ENCODE measurements at places on chromosomes 1 and 21.
A peak's percentile ranks its signal among the peaks of the same experiment; 100 is the strongest.

DNA sequence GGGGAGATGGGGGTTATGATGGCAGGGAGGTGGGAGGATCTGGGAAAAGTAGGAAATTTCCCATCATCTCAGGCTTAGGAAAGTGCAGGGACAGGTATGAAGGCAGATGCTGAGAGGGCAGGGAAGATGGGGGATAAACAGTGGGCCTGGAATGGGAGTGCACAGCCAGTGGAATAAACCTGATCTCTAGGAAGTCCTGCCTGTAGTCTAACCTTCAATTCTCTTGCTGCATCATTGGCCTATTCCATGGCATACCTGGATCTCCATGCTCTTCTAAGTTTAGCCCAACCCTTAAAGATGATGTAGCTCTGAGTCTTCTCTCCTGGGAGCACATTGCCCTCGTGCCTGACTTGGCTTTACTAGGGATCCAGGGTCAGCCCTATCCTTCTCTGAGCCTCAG is 2.7 kb downstream of the BCAN start:
- no peak for DNase-seq

DNA sequence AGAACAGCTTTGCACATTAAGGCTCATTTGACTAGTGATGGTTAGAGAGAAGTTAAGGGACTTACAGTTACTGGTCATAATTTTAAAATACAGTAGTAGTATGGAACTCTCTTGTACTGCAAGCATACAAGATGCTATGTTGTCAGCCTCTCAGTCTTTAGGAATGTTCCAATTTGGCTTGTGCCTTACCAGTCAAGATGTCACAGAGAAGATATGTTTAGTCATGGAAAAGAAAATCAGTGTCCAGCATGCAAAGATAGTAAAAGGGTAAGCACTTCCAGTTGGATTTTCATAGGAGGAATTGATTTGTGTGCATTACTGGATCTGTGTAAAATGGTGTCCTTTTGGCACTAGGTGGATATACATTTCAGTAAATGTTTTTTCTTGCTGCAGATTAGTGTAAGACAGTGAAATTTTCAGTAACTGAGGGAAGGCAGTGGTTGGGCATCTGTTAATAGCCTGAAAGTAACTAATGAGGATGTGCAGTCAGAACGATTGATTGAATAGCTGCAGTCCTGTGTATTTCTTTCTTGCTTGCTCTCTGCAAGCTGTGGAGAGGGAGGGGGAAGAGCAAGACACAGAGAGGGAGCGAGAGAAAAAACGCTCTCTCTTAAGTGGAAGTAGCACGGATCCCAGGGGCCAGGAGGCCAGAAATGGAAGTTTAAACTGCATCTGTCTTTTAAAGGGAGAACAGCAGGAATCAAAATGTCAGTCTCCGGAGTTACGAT is 108.2 kb downstream of the CLEC20A start:
- no peak for DNase-seq

DNA sequence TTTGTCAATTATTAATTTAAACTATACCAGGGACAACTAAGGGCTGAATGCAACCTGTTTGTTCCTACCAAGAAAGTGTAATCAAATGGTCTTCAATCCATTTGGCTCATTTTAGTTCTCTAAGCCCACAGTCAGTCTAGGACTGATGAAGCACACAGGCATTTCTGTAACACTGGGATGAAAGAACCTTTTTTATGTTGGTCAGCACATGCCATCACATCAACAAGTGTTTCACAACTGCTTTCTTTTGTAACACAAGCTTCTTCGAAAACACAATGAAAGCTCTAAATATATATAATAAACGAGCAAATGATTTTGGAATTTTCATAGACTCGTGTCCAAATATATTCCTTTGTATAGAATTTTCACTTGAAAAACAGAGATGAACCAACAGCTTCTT is 28.8 kb downstream of the HEATR1 start:
- no peak for DNase-seq

- DNase-seq, result no peak
These were observed 11.4 kb upstream of the CCDC17 start for GRCh38 chr1:45635211-45635610.

DNA sequence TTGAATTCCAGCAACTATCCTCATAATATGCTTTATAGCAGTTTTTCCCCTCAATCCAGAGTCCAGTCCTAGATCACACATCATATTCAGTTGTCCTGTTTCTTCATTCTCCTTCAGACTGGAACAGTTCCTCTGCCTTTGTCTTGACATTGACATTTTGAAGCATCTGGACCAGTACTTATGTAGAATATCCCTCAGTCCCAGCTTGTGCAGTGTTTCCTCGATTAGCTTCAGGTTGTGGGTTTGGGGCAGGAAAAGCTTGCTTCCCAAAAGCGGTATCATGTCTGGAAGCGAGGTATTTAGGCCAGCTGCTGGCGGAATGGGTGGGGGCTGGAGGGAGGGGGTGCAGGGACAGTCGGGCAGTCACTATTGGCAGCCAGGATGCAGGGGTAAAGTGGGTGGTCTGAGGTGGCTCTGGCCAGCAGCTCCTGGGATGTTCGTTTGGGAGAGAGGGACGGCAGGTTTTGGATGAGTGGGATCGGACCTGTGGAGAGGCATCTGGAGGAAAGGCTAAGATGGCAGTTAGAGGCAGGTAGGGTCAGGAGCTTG is 6.5 kb downstream of the THEMIS2 start:
- no peak for DNase-seq

- no peak for DNase-seq
These were observed 5.4 kb upstream of the MYBPHL start for GRCh38 chr1:109312246-109312645.

- no peak for DNase-seq
These were observed 76.9 kb upstream of the LYST start for GRCh38 chr1:235943581-235944114.

GRCh38 chr1:226572325-226572726 is 23.8 kb downstream of the STUM start:
- no peak for DNase-seq

GRCh38 chr1:167641786-167642500 is 11.9 kb downstream of the RCSD1 start:
- DNase-seq, result no peak

DNA sequence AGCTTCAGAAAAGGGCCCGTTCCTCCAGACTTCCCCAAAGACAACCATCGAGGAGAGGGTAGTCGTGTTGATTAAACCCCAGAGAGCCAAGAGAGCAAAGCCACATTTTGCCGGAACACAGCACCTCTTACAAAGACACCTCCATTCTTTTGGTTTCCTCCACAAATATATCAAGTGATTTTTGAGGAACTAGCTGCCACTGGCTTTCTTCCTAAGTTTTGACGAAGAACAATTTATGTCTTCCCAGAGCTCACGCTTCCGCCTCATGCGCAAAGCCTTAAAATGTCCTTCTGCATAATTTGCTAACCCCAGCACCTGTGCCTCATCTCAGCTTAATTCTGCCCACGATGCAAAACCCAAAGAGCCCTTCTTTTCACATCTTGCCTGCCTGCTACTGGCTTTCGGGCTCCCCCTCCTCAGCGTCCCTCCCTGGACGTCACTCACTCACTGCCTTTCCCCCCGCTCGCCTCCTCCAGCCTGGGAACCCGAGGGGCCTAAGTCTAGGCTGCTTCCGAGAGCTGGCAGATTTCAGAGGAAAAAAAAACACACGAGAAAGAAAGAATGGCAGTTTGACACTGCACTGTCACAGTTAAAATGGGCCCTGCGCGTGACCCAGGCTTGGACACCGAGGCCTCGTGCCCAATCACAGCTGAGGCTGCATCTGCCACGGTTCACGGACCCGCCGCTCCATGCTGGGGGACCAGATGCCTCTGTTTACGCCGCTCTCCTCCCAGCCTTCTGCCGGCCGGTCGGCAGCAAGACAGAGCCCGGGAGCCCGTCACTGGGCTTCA is 77.6 kb upstream of the IFNAR2 start:
- DNase-seq, result no peak

- DNase-seq, result no peak
These were observed 65.0 kb upstream of the FAM20B start for GRCh38 chr1:178960482-178961240.

- DNase-seq, result peak; percentile 9
These were observed 120.8 kb downstream of the LMO4 start for GRCh38 chr1:87449348-87449963.

DNA sequence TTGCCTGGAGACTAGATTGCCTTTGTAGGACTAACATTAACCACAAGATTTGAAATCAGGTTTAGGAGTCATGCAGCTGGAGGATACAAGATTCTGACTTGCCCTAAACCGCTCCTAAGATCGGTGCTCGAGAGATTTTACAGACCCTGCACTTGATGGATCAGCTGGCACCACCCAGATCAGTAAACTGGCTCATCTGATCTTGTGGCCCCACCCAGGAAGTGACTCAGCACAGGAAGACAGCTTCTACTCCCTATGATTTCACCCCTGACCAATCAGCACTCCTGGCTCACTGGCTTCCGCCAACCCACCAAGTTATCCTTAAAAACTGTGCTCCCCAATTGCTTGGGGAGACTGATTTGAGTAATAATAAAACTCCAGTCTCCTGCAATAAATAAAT is 876 bp upstream of the CATSPERE start:
- DNase-seq, result no peak

DNA sequence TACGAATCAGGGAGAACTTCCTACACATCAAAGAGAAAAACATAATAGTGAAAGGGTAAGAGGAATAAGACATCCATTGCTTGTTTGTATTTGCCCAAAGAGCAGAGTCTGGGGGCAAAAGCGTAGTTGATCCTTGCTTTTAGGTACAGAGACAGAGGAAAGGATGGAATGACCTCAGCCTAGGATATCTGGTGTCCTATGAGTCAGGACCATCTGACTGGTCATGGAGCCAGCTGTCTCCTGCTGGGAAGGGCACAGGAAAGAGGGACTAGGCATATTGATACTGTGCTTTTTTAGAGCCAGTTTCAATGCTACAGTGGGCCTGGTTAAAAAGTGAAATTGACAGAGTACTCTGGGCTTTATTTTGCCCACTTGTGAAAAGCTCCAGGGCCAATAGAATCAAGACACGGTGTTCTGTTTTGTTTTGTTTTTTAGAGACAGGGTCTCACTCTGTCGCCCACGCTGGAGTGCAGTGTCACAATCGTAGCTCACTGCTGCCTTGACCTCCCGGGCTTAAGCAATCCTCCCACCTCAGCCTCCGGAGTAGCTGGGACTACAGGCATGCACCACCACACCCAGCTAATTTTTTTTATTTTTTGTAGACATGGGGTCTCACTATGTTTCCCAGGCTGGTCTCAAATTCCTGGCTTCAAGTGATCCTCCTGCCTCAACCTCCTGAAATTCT is 3.2 kb downstream of the PLEKHO1 start:
- DNase-seq, result no peak

DNA sequence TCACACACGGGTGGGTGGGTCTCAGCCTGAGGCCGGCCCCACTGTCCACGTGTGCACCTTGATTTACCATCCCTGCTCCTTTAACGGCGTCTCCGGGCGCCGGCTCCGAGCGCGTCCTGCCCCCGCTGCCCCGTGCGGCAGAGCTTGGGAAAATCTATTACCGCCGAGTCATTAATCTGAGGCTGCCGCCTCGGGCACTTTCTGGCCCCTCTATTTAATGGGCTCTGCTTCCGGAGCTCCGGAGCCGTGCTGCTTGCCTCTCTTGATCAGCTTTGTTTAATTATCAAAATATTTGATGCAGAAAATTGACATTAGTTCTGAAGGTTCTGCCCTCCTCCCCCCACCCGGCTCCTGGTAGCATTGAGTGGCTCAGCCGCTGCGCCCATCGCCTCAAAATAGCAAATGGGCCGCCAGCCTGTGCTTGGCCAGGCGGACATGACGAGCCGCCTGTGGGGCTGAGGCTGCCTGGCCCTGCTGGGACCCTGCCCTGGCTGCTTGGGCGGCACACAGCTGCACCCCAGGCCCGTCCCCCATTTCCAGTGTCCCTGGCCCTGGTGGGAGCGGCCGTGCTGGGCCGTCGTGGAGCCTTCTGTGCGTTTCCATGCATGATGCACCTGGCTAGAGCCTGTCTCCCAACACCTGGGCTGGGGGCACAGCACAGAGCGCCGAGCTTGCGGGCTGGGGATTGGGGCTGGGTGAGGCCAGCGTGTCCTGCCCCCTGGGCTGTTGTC is 81.6 kb upstream of the TTC34 start:
- DNase-seq, result no peak

- DNase-seq, result no peak
These were observed 1.5 kb downstream of the CORT start for GRCh38 chr1:10451287-10451686.

GRCh38 chr21:19124691-19125090 is 721.1 kb upstream of the TMPRSS15 start:
- no peak for DNase-seq

DNA sequence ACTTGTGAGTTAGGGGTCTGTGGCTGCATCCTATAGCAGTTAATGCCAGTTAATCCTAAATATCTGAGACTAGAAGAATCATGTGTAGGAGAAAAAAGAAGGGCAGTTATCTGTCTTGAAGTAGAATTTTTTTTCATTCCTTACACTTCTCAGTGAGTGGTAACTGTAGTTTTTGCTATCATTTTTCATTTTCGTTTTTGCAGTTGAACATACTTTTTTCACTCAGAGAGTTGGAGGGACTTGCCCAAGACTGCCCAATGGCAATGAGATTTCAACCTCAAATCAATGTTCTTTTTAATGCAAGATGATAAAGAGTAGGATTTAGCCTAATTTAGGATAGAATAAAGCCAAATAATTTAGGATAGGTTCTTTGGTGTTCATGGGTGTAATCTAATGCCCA is 5.5 kb downstream of the PRDX6 start:
- no peak for DNase-seq

- DNase-seq, result no peak
These were observed 175.9 kb downstream of the GREM2 start for GRCh38 chr1:240435996-240436566.

DNA sequence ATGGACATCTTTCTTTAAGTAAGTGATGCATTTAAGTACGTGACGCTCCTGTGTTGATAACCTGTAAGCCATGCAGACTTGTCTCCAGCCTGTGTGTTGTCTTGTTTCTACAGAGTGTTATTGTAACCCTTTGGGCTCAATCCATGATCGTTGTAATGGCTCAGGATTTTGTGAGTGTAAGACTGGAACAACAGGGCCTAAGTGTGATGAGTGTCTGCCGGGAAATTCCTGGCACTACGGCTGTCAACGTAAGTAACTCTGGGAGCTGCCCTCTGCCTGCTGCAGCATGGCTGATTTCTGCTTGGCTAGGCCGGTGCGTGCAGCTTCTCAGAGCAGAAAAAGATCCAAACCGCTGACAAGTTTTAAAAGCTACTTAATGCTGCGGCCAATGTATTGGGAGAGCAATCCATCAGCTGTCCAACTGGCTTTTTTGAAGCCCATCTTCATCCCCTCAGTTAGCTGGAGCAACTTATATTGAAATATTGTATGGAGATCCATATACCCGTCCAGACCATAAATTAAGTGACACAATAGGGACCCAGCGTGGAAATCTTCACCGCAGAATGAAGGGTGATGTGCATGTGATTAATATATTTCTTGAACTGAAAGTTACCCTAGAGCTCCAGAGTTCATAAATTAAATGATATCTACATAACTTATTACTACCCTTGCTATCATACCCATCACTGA is 295.9 kb downstream of the NTNG1 start:
- DNase-seq, result no peak

DNA sequence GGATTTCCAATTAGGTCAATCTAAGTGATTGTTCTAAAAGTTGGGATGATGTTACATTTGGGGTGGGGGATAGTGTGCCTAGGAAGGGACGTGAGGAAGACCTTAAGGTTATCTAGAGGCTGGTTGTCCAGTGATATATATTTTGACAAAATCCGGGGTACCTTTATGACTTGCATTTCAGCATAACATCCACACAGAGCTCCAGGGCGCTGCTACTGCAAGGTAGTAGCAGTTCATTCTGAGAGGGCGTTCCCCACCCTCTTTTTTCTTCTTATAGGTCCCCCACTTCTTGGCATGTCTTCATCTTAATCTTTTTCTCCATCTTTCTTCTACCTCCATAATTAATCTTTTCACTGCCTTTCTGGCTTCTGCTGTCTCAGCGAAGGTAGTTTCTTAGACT is 161.9 kb downstream of the CACNA1E start:
- no peak for DNase-seq
